Central memory CD4-positive, alpha-beta T cell (primary cell): ENCODE measurements at places on chromosomes 12 and 14.
A peak's percentile ranks its signal among the peaks of the same experiment; 100 is the strongest.

DNA sequence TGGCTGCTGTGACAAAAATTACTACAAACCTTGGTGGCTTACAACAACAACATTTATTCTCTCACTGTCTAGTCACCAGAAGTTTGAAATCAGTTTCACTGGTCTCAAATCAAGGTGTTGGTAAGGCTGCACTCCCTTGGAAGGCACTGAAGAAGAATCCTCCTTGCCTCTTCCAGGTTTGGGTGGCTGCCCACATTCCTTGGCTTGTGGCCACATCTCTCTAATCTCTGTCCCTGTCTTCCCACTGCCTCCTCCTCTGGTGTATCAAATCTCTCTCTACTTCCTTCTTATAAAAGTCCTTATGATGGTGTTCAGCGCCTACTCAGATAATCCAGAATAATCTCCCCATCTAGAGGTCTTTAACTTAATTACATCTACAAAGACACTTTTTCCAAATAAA is 31.0 kb downstream of the PLCZ1 start:
- DNase-seq = no peak

GRCh38 chr14:63486738-63487137 is 56.4 kb downstream of the PPP2R5E start:
- no peak for DNase-seq

DNA sequence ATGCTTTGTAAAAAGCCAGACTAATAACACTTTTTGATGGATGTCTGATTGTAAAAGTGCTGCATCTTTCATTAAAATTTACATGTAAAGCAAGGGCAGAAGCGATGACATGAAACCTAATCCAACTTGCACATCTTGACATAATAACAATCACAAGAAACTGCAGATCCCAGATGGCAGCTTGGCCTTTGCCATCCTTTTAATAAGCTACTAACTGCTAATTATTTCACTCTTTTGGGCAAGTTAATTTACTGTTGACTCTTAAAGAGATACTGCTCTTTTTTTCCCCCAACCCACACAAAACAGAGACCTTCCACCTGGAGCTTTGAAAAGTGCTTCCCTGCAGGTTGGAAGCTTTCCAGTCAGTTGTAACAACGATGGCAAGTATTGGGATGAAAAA is 137.5 kb downstream of the NRXN3 start:
- DNase-seq = no peak

DNA sequence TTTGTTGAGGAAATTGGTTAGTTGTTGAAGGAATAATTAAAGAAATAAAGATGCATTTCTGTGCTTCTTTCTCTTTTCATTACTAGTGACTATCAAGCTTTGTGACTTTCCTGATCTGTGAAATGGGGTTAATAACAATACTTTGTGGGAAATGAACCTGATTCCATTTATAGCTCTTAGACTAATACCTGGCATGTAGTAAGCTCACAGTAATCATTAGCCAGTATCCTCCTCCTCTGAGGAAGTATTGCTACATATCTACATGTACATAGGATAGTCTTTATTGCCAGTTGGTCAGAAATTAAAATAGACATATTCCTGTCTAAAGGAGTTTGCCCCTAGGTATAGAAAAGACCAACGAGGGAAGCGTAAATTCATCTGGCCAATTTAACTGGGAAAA is 1.8 kb upstream of the CCDC198 start:
- no peak for DNase-seq

- DNase-seq = no peak
These were observed 4.5 kb downstream of the HOXC10 start for GRCh38 chr12:53989227-53990113.

DNA sequence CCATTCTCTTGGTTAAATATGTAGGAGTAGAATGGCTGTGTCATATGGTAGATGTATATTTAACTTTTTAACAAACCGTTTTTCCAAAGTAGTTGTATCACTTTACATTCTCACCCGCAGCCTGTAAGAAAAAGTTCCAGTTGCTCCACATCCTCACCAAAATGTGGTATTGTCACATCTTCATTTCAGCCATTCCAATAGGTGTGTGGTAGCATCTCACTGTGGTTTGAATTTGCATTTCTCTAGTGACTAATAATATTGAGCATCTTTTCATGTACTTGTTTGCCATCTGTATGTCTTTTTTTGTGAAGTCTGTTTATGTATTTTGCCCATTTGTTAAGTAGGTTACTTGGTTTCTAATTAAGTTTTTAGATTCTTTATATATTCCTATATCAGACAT is 78.6 kb downstream of the TBK1 start:
- no peak for DNase-seq

DNA sequence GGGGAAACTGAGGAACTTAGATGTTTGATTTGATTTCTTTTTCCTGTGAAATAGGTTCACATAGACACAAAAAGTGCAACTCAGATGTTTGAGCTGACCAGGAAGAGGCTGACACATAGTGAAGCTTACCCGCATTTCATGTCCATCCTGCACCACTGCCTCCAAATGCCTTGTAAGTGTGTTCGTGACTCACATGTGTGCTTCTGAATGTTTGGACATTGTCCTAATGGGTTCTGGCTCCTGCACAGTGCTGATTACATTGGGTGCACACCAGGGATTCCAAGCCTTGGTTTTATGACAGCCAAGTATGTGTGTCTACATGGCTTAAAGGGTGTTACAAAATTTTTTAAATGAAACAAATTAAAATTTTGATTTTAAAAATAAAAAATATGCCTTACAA is 137.4 kb downstream of the DAAM1 start:
- no peak for DNase-seq

DNA sequence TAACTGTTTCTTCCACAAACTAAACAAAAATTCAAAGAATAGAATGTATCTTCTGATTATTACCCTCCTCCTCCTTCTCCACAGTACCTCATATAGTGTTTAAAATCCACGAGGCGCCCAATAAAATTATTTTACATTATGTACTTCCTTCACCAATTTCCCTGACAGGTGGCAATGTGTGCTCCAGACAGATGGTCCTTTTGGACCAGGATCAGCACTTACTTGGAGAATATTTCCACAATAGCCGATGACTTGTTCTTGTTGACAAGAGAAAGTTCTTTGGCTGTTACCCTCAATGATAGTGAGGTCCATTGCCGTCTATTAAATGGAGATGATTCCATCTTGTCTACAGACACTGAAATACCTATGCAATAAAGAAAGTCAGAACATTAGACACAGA is 34.9 kb downstream of the LIMA1 start:
- no peak for DNase-seq

GRCh38 chr12:12859690-12860089 is 31.7 kb upstream of the GPRC5A start:
- no peak for DNase-seq

DNA sequence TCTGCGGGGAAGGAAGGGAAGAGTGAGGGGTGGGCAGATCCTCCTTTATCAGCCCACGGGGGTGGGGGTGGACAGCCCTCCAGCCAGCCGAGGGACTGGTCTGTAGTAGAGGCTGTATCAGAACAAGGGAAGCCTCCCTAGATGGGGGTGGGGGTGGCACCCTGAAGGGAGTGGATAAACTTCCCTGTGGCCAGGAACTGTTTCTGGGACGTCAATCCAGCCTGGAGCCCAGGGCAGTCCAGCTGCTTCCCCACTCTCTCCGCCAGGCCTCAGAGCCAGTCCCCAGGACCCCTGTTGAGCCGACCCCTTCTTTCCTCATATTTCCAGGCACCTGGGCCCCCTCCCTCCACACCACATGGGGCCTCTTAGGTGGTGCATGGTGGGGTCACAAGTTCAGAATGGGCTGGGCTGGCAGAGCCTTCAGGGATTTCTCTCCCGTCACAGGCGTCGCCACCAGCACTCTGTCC is 6.7 kb downstream of the PLD4 start:
- DNase-seq = no peak

GRCh38 chr12:116416166-116416565 is 138.7 kb upstream of the MED13L start:
- no peak for DNase-seq

DNA sequence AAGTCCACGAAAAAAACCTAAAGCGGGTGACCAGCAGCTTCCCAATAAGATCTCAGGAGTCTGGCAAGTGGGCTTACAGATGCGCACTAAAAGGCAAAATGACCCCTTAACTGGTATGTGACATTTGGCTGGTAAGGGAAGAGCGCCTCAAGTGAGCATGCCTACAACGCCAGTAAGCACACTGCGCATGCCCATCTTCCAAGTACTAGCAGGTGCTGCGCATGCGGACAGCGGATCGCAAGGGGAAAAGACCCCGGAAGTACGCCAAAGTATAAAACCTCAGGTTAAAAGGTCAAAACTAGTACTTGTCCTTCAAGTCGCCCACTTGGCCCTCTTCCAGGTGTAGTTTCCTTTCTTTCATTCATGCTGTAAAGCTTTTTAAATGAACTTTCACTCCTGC is 518.5 kb upstream of the MDGA2 start:
- no peak for DNase-seq

DNA sequence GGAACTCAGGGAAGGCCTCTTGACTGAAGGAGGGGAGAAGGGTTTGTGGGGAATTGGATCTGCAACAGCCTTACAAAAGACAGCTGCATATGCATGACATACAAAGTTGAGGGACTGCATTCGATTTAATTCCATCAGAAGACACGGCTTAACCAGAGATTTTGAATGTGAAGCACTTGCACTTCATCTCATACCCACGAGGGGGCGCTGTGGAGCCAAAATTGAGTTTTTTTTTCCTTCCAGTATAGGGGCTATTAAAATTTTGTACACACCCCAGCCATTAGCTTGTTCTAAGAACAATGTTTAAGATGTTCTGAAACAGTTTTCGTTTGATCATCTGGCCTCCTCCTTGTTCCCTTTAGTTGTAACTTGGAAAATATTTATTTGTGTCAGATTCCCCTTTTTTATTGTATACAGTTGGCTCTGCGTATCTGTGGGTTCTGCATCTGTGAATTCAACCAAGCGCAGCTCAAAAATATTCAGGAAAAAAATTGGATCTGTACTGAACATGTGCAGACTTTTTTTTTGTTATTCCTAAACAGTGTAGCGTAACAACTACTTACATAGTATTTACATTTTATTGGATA is 1.6 kb downstream of the SUDS3 start:
- DNase-seq = peak; percentile 69

DNA sequence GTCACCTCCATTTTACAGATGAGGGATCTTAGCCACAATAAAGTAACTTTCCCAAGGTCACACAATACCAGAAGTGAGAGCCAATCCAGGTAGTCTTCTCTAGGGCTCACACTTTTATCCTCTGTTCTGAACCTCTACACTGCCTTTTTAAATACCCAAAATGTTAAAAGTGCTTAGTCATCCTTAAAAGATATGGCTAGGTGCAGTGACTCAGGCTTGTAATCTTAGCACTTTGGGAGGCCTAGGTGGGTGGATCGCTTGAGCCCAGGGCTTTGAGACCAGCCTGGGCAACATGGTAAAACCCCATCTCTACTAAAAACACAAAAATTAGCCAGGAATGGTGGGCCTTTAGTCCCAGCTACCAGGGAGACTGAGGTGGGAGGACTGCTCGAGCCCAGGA is 104.1 kb upstream of the PPP4R3A start:
- no peak for DNase-seq

GRCh38 chr12:70242695-70243509 is at the start of gene CNOT2:
Gene CNOT2, plus strand, starts transcription at chr12:70243433. Its CDS starts 34,794 bp downstream, at chr12:70278227.
- peak; percentile 88 for DNase-seq

GRCh38 chr14:102221026-102221425 is 81.3 kb downstream of the WDR20 start:
- DNase-seq = no peak

- DNase-seq = peak; percentile 45
These were observed at the start of gene HIP1R for GRCh38 chr12:122834921-122835749. Gene HIP1R, plus strand, starts transcription at chr12:122835457. Its CDS starts 94 bp downstream, at chr12:122835551.

DNA sequence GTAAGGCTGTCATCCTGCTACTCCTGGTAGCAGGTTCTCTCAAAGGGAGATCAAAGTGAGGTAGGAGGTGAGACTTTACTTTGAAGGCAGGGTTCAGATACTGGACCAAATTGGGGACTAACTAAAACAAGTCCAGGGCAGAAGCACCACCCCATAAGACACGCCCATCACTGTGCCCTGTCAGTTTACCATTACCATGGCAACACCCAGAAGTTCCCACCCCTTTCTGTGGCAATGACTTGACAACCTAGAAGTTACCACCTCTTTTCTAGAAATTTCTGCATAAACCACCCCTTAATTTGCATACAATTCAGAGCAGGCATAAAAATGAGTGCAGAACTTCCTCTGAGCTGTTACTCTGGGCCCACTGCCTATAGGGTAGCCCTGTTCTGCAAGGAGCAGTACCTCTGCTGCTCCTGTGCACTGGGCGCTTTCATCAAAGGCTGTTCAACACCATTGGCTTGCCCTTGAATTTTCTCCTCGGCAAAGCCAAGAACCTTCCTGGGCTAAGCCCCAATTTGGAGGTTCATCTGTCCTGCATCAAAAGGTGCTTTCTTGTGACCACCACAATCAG is 64.8 kb upstream of the MAX start:
- DNase-seq = peak; percentile 7
